ENCODE measurements at places on chromosomes 2 and 18.

DNA sequence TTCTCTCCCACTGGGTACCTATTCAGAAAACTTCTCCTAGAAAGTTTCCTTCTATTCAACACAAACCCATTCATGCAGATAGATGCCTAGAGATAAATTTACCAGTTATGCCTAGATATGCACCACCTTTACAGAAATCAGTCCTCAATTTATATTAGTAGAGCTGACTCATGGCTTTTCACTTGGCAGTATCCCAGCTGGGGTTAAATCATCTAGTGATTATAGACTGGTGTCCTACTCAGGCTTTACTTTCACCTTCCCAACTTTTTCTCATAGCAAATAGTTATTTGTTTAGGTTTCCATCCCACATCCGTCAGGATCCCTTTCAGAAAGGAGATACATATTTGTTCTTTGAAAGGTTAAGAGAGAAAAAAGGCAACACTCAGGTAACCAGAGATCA is 124.5 kb downstream of the AQP4 start:
- no peak for DNase-seq

GRCh38 chr2:20584399-20585358 is 66.2 kb downstream of the HS1BP3 start:
- DNase-seq = peak; percentile 65

- peak; percentile 37 for DNase-seq
Measured at GRCh38 chr2:117832905-117833613, 18.6 kb downstream of the DDX18 start.

DNA sequence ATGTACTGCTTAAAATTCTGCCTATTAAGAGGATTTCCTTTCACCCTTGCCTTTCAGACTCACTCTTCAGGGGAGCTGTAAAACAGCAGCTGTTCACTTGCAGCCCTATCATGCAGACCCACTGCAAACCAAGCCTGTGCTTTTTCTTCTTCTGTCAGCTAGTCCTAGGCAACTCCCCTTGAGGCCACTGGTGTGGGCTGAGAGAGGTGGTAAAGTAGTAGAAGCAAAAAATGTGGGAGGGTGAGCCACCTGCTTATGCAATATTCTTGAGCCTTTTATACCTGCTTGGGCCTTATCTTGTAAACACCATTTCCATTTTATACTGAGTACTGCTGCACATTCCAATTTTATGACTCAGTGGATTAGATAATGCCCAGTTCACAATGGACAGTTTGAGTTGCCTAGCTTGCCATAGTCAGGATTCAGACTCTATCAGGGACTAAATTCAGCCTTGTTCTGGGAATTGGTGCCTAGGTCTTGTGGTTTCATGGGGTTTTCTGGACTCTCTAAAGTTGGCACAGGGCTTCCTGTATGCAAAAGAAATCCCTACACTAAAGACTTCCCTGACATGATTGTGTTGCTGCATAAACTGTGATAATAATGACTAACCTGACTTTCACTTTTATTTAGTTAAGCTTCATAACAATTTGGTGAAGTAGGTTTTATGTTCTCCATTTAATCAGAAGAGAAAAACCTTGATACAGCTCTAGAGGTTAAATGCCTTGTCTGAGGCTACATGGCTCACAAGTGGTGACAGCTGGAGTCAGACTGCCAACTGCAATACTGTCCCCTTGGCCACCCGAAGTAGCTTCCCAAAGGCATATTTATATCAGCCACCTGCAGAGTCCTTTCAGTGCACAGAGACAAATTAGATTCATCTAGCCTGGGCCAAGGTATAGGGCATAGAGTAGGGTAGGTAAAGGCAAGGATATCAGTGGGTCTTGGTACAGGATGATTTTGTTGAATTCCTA is 47.4 kb upstream of the KDM3A start:
- DNase-seq = peak; percentile 33

DNA sequence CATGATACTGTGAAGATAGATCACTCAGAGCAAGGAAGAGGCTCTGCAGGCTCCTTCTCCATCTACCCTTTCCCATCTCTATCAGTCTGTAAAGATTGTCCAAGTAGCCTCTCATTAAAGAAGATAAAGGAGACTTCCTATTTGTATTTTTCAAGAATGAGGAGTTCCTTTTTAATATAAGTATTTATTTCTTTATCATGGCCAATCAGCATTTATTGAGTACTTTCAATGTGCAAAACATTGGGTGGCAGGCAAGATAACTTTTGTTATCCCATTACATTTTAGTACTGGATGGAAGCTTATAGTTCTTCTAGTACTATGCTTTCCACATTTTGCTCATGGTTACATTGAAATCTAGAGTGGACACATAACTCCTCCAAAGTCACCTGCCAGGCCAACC is 3.6 kb upstream of the PDE11A start:
- DNase-seq = no peak

GRCh38 chr2:45627911-45628310 is 16.8 kb upstream of the SRBD1 start:
- DNase-seq = no peak

DNA sequence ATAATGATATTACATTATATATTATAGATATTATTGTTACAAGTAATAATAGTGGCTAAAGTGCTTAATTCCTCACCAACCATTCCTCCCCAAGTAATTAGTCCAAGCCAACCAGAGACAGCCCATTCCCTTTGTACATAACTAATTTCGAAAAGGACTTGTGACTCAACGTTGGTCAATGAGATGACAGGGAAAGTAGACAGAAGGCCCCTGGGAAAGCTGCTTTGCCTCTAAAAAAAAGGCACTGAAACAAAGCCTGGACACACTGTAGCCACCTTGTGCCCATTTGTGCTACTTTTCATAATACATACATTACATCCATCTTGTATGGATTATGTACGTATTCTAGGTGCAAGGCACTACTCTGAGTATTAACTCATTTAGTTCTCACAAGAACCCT is 28.8 kb downstream of the COLEC12 start:
- no peak for DNase-seq

DNA sequence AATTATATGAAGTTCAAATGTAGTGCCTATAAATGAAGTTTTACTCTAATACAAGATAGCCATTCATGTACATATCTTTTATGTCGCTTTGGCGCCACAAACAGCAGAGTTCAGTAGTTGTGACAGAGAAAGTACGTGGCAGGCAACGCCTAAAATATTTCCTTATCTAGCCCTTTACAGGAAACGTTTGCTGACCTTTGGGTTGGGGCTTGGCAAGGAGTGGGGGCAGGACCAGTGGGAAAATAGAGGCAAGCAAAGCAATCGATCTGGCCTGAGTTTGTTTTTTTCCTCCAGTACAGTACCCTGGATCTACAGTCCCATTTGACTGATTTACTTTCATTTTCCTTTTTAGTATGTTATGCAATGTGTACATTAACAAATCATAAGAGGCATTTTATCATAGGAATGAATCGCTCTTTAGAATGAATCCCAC is 13.1 kb downstream of the CCDC68 start:
- DNase-seq = peak; percentile 32

- peak; percentile 94 for DNase-seq
Measured at GRCh38 chr2:173964565-173965371, 405 bp downstream of the SP3 start.

- DNase-seq = no peak
Measured at GRCh38 chr2:147689220-147689909, 155.5 kb upstream of the ACVR2A start.

DNA sequence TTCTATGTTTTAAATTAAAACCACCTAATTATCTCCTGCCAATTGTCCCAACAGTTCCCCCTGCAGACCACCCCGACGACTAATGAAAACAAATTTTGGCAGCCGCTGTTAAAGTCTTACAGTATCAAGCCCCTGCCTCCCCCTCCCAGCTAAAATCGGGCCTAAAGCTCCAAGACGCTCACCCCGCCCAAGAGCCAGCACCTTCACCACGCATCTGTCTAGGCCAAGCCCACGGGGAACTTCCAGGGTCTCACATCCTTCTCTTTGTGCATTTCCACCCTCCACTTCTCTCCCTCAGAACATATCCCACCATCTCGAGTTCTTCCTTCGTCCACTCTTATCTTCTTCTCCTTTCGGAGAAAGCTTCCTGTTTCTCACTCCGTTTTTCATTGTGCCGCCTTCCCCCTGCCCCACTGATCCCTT is 445 bp downstream of the PRPF40A start:
- peak; percentile 48 for DNase-seq

- no peak for DNase-seq
Measured at GRCh38 chr18:46055838-46056230, 16.2 kb downstream of the PSTPIP2 start.

GRCh38 chr18:45403341-45404049 is 211.8 kb upstream of the SLC14A2 start:
- DNase-seq = no peak

DNA sequence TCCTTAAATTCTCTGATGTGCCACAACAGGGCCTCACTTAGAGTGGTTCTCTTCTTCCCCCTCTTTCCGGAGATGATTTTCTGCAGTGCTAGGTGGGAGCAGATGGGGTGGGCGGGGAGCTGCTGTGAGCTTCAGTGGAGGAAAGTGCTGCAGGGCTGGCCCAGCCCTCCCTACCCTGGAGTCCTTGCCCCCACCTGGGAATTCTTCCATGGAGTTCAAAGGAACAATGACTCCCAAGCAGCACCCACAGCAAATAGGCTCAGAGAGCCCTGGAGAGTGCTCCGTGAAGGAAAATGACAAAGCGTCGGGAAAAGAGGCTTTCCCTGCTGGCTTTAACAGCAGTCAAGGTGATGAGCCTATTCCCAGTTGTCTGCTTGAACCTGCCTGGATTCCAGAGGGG is 28.8 kb downstream of the LOXHD1 start:
- DNase-seq = no peak

- no peak for DNase-seq
Measured at GRCh38 chr2:18487106-18487913, 73.1 kb downstream of the RDH14 start.

DNA sequence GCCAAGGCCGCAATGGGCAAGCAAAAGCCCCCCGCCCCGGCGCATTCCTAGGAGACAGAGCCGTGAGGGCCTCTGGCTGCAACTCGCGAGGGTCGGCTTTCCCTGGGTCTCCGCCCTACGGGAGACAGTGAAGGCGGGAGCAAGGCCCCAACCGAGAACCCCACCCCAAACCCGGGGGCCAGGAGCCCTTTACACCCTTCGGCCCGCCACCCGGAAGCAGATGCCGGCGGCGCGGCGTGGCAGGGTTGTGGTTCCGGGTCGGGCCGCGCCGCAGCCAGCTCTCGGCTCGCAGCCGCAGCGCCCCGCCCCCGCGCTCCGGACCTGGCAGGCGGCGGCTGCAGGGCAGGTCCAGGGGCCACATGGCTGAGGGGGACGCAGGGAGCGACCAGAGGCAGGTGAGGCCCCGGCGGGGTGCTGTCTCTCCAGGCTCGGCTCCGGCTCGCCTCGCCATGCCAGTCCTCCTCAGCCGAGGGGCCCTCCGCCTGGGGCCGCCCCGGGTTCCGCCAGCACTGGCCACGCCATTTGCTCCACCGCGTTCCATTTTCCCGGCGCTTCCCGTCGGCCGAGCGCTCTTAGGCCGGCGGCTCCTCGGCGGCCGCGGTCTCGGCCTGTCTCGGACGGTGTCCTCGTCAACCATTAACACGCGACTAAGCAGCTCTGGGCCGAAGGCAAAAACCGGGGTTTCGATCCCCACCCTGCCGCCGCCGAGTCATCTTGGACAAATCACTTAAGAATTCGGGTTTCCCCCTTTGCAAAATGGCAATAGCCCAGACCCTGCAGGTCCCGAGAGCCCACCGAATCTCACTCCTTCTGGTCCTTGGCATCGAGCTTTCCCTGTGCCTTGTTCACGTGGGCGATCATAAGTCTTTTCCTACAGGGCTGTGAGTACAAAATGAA is at the start of gene IMPACT:
TSS of gene IMPACT (plus strand) at position 273 of the 897 bp plus-strand sequence. CDS start at position 360, 87 bp downstream.
- peak; percentile 89 for DNase-seq

DNA sequence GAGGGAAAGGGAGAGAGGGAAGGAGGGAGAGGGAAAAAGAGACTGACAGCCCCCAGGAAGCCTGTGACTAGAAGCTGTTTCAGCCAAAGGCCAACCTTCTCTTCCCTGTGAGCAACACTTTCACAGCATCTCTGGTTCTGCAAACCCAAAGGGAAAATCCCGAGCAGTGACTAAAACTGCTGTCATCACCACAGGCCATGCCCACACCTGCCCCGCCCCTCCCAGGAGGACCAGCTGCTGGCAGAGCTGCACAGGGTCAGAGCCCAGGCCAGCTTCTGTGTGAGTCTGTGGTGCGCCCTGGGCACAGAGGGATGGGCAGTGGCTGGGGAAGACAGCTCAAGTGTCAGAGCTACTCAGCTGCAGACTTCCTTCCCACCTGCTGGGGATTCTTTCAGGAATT is 64.9 kb upstream of the OTOS start:
- no peak for DNase-seq

DNA sequence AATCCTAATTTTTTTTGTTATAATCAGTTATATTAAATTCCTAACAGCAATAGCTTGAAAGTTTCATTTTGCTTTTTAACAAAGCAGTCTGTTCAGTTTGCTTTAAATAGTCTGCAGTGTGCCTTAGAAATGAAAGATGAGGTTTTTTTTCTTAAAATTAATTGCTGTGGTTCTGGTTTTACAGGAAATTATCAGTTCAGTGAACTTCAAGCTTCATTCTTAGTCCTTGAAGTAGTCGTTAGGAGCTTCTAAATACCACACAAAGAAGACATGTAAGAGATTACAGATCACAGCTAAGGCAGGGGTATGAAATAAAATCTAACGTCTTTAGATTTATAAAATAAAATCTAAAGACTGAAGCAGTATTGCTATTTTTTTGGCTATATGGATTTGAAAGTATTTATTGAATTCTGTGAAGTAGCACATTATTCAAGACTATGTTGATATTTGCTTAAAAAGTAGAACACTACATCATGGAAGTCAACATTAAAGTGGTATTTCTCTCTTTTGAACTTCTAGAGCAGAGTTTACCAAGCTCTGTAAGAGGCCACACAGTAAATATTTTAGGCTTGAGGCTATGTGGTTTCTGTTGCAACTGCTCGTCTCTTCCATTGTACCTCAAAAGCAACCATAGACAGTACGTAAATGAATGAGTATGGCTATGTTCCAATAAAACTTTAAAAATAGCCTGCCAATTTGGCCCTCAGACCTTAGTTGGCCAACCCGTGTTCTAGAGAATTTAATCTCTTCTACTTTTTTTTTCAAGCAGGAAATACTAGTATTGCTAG is 81.5 kb upstream of the STON1 start:
- DNase-seq = no peak

GRCh38 chr2:30139131-30139870 is 7.5 kb upstream of the YPEL5 start:
- no peak for DNase-seq

Measured in femur (tissue), 1 donor.